Immature natural killer cell (primary cell): ENCODE measurements at places on chromosomes 7 and 10. TPM values are rescaled to one million over a fixed set of nuclear protein-coding genes. Genes with fewer than 3 reads are reported as not detected.

Gene NPVF
- not detected for polyA plus RNA-seq

GRCh38 chr7:30206491-30206890, 71.7 kb downstream of the MTURN start:
- DNase-seq: no peak
- no peaks in the 10 kb centered on the region for H3K27me3 ChIP-seq
- H3K4me3 ChIP-seq: no peak overlapping the region
- no peak overlapping the region for H3K27ac ChIP-seq
- no peaks in the 10 kb centered on the region for H3K36me3 ChIP-seq

DNA sequence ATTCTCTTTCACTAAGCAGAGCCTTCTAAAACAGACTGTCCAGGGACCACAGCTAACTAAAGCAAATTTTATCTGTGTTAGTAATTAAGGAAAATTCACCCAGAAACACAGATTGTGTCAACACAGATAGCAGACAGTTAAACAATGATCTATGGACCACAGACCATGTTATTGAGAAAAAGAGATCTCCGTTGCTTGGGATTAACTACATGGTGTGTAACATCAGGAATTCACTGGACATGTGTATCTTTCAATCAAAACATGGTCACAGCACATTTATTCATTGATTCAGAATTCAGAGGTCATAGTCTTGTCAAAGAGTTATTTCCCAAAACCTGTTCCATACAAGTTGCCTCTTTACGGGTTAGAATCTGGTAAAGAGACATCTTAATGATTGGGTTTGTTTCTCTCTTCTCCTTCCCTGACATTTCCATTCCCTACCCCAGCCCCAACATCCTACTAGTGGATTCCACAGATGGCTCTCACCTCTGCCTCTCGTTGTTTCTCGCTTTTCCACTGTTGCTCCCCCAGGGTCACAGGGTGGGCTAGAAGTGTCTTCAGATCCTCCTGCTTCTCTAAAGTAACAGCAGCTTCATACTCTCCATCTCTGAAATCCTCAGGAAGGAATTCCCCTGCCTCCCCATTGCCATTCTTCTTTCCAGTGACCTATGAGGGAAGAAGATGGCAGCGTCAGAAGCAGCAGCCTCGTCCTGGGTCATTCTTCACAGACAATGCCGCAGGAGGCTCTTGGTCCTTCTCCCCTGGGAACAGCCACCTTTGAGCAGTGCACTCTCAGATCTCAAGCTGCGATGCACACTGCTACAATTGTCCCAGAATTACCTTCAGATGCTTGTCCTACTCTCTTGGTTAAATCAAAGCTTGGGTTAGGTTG, 958 bp downstream of the ANKRD1 start:
- no peak overlapping the region for H3K4me3 ChIP-seq
- H3K4me1 ChIP-seq: no peaks in the 10 kb centered on the region
- no peak for DNase-seq
- peaks cover 12% of the 10 kb centered on the region for H3K27me3 ChIP-seq
- H3K36me3 ChIP-seq: no peaks in the 10 kb centered on the region

- no peak for DNase-seq
- H3K27me3 ChIP-seq: no peaks in the 10 kb centered on the region
- peaks cover 82% of the 10 kb centered on the region for H3K4me1 ChIP-seq
- peak overlapping the region; percentile 48 for H3K27ac ChIP-seq
- peaks cover 9% of the 10 kb centered on the region for H3K36me3 ChIP-seq
These were observed 38.3 kb downstream of the WBP1L start for GRCh38 chr10:102781921-102782557.

DNA sequence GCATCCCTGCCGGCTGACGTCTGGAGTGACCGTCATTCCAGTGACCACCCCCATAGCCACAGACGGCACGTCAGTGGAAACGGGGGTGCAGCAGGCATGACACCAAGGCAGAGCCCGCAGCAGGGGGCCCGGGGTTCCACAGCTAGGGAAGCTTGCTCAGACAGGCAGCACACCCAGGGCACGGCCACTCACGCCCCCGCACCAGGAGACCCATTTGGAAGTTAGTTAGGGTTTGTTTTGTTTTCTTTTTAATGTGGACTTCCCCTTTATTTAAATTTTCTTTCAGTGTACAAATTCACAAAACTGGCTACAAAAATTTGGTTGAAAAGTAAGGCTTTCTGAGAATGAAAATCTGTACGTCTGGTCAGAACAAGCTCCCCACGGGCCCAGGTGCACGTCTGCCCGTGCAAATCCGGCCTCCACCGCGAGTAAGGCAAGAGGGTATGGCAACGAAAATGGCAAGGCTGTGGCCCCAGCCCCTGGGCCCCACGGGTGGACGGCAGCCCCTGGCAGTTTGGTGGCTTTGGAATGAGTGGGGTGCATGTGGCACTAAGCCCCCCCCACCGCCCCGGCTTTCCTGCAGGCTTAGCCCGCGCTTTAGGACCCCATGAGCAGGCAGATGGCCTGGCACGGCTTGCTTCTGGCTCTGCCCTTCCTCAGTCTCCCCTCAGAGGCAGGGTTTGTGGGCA, 124.2 kb downstream of the FAM53B start:
- H3K4me1 ChIP-seq: peaks cover 77% of the 10 kb centered on the region
- peaks cover 25% of the 10 kb centered on the region for H3K27me3 ChIP-seq
- H3K4me3 ChIP-seq: peak overlapping the region; percentile 80
- no peaks in the 10 kb centered on the region for H3K36me3 ChIP-seq
